ENCODE measurements at places on chromosomes 4 and X. TPM values are rescaled to one million over a fixed set of nuclear protein-coding genes. Genes with fewer than 3 reads are reported as not detected.

Gene TMEM35A
- total RNA-seq = not detected

Gene CXCL11
- total RNA-seq = not detected

Gene PAK3
- total RNA-seq = 0.30 TPM

Gene IBSP
- not detected for total RNA-seq

Gene L1CAM
- total RNA-seq = 1.3 TPM

Gene VCX2
- not detected for total RNA-seq

Gene SORBS2
- total RNA-seq = not detected

Gene GLRA2
- not detected for total RNA-seq

Gene MAB21L2
- total RNA-seq = not detected

Gene MXRA5
- not detected for total RNA-seq

Gene MAGEA8
- not detected for total RNA-seq

Gene PDCL2
- not detected for total RNA-seq

Gene P2RY8
- total RNA-seq = 19.5 TPM

Gene SSX1
- total RNA-seq = not detected

- no peak for DNase-seq
These were observed 54.5 kb upstream of the BTC start for GRCh38 chr4:74848774-74849173.

GRCh38 chr4:25180524-25181131 is 20.4 kb upstream of the SEPSECS start:
- DNase-seq = peak; percentile 78

DNA sequence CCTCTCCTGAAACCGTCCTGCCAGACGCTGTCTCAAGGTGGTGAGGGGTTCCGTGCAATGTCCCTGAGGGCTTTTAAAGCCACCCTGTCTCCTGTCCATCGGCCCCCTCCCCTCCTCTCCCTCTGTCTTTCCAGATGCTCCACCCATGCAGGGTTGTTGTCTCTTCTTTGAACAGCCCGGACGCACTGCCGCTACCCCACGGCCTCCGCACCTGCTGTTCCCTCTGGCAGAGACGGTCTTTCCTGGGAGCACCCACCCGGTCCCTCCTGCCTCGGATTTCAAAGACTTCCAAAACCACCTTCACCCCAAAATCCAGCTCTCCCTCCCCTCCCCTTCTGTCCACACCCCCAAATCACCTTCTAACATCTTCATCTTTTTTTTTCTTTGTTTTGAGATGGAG is 4.1 kb upstream of the ASMT start:
- no peak for DNase-seq

DNA sequence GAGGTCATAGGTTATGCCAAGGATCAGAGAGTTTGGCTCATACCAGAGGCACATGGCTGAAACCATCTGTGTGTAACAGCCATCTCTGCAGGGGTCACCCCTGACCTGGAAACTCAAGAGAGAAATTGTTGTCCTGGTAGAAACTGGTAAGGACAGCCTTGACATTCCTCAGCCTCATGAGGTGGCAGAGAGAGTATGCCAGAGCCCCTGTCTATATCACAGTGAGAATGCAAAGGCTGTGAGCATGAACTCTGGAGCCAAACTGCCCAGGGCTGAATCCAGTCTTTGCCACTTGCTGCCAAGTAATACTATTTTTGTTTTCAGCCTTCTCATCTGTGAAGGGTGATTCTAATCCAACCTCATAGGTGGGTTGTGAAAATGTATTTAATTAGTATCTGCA is 37.1 kb upstream of the CCDC149 start:
- no peak for DNase-seq

- no peak for DNase-seq
These were observed 87.4 kb downstream of the ATXN3L start for GRCh38 chrX:13232484-13232883.

DNA sequence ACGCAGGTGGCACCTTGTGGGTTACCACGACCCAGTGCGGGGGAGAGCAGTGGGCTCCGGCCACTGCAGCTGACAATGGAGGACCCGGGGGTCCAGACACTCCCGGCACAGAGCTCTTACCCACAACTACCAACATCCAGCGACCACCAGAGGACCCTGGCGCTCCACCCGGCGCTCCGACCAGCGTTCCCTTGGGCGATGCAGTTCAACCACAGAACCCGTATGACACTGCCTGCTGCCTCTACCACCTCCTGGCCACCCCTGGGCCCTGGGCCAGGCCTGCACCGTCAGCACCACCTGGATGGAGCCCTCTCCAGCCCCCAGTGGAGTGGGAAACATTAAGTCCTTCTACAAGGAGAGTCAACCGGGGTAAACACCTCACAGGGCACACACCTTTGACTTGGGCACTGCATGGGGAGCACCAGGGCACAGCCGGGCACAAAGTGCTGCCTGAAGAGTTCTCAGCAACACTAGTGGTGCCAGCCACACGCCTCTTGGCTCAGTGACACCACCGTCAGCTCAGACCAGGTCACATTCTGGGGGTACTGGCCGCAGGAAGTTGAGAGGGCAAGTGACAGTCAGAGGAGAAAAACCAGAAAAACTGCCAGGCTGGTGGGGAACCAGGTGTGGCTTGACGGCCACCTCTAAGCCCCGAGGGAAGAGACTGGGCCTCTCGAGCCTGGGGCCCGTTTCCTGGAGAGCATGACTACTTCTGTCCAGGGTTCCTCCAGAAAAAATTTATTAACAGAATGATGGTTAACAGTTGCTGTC is 2.6 kb downstream of the CTBP1 start:
- DNase-seq = no peak

DNA sequence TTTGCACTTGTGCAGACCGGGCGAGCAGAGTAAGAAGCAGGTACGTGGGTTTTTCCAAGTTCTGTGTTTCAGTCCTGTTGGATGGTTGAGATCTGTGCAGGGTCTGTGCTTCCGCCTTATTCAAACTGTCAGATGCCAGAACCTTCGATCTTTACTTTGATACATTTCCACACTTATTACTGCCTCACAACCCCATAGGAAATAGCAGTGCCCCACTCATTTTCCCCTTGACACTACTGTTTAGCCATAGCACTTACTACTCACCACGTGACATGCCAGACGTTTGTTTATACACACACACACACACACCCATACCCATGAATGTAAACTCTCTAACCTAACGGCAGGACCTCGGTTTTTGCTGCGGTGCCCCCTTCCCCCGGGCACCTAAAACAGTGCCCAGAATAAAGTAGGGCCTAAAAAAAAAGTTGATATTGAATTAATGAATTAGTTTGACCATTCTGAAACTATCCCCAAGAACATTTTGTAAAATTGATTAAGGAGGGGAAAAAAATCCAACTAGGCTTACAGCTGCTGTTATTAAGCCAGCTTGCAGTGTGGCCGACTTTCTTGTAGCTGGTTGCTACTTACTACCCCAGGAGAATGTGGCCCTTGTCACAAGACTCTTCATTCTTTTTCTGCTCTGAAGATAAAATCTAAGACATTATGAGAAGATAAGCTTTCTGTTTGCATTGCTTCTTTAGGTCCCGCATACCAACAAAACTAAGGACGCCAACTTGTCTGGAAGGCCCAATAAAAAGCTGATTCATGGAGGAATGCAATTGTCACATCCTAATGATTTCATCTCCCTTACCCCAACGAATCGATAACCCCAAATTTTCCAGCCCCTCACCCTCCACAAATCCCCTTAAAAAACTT is 704 bp upstream of the SEPSECS start:
- DNase-seq = peak; percentile 60

DNA sequence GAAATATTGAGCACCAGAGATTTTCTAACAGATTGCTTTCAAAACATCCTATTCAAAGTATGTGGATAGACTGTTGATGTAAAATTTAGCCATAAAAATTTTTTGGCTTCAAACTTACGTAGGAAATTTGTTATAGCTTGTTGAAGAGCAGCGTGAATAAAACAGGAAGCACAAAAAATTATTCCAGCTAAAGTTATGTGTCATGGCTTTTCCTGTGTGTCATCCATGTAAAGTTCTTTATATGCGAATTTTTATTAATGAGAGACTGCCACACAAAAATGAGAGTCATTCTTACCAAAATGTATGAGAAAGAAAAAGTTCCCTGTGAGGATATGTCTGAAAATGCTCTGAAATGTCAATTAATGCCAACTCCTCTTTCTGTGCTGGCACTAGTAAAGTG is 19.5 kb downstream of the EPGN start:
- no peak for DNase-seq

DNA sequence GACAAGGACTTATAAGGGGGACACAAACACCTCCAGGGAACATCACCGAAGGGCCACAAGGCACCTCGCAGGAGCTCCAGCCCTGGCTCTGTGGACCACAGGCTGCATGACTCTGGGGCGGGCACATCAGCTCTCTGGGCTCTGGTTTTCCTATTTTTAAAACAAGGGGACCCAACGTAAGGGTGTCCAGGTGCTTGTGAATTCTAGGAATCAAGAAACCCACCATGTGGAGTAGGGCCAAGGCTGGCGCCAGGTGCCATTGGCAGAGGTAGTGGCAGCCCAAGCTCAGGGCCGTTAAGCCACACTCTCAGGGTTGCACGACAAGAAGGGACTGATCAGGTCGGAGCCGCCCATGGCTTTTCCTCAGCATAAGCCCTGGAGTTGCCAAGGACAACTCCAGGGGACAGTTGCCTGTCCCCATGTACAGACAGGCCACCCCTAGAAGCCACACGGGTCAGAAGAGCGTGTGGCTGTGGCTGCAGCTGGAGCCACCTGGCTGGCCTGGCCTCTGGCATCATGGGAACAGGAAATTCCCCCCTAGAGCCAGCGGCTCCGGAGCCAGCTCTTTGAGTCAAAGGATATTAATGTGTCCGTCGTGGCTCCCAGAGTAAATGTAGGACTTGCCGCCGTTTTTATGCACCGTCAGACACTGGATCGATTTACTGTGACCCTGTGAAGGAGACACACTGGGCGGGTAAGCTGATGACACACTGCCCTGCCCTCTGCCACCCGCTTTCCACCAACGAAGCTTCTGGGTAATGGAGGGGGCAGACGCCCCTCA is 32.5 kb downstream of the WDR1 start:
- no peak for DNase-seq

DNA sequence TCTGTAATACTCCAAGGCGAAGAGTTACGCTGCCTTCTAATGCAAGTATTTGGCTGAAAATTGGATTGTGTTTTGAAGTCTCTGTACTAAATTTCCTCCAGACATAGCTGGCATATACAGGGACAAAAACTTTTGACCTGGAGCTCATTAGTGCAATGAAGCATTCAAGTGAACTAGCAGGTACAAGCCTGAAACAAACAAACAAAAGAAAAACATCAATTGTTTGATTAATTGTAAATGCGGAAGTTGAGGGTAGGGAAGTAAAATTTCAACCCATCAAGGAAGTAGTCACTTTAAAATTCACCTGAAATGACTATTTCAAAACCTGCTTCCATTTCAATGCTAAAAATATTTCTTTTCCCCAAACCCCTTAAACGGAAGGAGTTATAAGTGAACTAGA is 516.3 kb upstream of the ATOH1 start:
- DNase-seq = no peak

- peak; percentile 96 for DNase-seq
These were observed at the start of gene AIFM1 for GRCh38 chrX:130165703-130166502. Gene AIFM1 (minus strand): TSS chrX:130165841. CDS start chrX:130165656, 185 bp downstream.

DNA sequence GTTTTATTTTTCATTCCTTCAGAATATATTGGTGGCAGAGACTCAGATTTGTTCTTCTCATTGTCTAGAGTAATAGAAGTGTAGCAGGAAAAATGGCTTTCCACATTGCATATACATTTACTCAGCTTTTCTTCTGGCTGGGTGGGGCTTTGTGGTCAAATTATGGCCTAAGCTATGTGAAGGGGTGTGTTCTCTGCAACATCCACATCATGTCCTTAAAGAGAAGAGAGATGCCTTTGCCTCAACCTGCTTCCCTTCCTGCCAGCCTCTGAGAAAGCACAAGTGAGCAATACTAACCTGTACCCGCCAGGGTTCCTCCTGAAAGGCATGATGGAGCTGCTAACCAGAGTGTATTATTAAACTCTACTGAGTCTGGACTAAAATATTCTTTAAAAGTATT is 695.6 kb upstream of the FAM241A start:
- no peak for DNase-seq

DNA sequence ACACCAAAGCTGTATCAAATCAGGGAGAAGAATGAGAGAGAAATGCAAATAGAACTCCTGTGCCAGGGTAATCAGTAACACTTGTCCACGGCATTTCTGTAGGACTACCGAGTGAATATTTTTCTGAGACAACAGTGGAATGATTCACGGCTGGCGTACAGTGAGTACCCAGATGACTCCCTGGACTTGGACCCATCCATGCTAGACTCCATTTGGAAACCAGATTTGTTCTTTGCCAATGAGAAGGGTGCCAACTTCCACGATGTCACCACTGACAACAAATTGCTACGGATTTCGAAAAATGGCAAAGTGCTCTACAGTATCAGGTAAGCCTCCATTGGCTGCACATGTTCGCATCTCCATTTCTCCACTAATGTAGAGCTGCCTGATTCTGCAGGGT is 51.7 kb downstream of the GLRA2 start:
- no peak for DNase-seq

GRCh38 chr4:113069212-113069892 is 19.9 kb downstream of the ANK2 start:
- DNase-seq = no peak

GRCh38 chrX:22399437-22400192 is 126.9 kb downstream of the CBLL2 start:
- DNase-seq = no peak

DNA sequence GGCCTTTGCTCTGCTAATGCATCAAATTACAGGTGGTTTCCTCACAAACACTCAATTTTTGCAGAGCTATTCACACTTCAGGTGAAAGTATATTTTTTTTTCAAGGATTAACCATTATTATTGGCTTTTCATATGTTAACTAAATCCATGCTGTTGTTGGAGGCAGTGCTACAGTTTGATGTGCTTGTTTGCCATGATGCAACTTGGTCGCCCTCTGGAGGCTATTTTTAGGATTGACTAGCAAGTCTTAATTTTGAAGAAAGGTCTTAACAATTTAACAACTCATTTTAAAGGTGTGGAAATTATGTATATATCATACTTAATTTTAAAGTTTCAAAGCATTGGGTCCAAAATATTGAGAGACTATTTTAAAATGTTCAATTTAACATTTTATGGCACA is 168.8 kb upstream of the FAM47A start:
- DNase-seq = peak; percentile 57

GRCh38 chr4:94551643-94552564 is 100.2 kb downstream of the PDLIM5 start:
- no peak for DNase-seq

- DNase-seq = peak; percentile 72
These were observed 15.5 kb downstream of the SPRY1 start for GRCh38 chr4:123412091-123412505.

GRCh38 chrX:3963980-3964379 is 250.5 kb upstream of the PRKX start:
- DNase-seq = no peak

All from activated CD4-positive, alpha-beta T cell treated with anti-CD3 and anti-CD28 coated beads, Interleukin-2, amount 10 ng/mL, durations not matched to agents 24 days and 14 days (primary cell).